Karpas-422 (cell line): ENCODE measurements at places on chromosomes 7 and 10.
A peak's percentile ranks its signal among the peaks of the same experiment; 100 is the strongest.

DNA sequence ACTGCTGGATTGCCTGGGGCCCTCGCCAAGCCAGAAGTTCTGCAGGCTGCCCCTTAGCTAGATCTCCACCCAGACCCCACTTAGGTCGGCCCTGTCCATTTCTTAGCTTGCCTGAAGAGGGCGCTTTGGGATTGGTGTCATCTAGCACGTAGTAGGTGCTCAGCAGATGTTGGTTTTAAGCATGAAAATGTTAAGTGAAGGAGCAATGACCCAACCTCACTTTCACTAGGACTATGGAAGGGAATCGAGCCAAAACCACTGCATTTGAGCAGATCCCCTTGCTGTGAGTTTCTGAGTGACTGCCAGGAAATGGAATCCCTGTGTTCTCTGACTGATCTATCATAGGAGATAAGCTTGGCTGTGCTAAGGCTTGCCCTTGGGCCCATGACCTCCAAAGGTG lies 131.7 kb upstream of the EEPD1 start:
- peak; percentile 48 for DNase-seq

GRCh38 chr7:36079446-36080025 lies 73.5 kb upstream of the EEPD1 start:
- DNase-seq = no peak

GRCh38 chr10:84198206-84198915 lies 4.0 kb downstream of the CDHR1 start:
- no peak for DNase-seq

DNA sequence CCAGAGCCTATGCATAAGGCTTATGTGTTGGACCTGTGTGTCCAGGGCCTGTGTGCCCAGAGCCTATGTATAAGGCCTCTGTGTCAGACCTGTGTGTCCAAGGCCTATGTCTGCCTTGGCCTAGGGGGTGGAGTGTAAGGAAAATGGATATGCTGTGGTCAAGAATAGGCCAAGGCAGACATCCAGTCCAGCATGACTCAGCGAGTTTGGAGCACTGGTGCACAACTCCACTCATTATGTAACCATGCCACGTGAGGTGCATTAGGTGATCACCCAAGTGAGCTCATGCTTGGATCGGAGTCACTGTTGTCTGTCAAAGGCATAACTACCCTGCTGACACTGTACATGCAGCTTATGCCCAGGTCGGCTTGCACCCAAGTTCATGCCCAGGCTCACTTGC lies 238.9 kb downstream of the CACNA2D1 start:
- DNase-seq = no peak

GRCh38 chr7:74226633-74227032 lies 16.8 kb downstream of the LAT2 start:
- no peak for DNase-seq

- no peak for DNase-seq
Measured at GRCh38 chr10:96685306-96685705, 35.0 kb downstream of the PIK3AP1 start.

- DNase-seq = no peak
Measured at GRCh38 chr10:124665980-124666379, 78.2 kb downstream of the FAM53B start.

GRCh38 chr7:22173685-22174573 lies 183.0 kb downstream of the RAPGEF5 start:
- peak; percentile 51 for DNase-seq

DNA sequence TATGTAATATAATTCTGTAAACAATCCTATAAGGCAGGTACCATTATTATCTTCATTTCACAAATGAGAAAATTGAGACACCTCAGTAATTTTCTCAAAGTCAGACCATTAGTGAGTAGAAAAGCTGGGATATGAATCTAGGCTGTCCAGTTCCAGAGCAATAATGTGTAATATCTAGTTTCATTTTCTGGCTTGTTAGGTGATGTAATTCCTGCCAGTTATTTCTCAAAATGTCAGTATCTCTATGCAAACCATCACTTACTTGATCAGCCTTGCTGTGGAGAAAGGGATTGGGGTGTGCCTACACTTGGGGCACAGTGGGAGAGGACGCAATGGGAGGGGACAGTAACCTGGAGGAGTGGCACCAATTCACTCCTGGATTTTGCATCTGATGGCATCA lies 157.5 kb downstream of the LYZL1 start:
- DNase-seq = no peak

GRCh38 chr7:106827626-106828025 lies 37.5 kb upstream of the PIK3CG start:
- no peak for DNase-seq

GRCh38 chr7:44455155-44455554 lies 35.3 kb downstream of the NUDCD3 start:
- no peak for DNase-seq

DNA sequence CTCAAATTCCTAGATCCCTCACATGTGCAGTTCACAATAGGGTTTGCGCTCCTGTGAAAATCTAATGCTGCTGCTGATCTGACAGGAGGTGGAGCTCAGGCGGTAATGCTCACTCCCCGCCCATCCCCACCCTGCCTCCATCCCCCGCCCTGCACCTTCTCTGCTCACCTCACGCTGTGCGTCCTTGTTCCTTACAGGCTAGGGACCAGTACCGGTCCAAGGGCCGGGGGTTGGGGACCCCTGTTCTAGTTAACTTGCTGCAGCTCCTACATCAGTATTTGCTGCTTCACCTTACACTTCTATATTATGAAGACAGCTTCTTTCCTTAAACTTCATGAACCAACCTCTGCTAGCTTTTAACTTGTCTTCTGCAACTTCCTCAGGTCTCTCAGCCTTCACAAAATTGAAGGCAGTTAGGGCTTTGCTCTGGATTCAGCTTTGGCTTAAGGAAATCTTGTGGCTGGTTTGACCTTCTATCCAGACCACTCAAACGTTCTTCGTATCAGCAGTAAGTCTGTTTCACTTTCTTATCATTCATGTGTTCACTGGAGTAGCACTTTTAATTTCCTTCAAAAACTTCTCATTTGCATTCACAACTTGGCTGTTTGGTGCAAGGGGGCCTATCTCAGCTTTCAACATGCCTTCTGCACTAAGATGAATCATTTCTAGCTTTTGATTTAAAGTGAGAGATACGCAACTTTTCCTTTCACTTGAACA lies 1.7 kb upstream of the TNKS2 start:
- peak; percentile 72 for DNase-seq

DNA sequence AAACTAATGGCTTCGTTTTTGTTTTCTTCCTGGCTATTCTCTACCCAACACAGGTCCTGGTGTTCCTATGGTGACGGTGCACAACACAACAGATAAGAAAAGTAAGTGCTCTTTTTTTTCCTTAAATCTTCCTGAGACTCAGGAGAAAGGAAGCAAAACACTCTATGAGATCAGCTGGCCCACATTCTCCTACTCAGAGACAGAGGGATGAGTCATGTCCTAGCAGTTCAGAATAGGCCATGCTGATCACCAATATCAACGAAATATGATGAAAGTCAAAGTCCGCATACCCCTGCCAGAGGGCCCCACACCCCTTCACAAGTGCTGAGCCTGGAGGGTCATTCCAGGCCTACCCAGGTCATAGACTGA lies 149.2 kb downstream of the PAXIP1 start:
- no peak for DNase-seq

- DNase-seq = peak; percentile 14
Measured at GRCh38 chr10:125259651-125260050, 99.3 kb upstream of the CTBP2 start.

DNA sequence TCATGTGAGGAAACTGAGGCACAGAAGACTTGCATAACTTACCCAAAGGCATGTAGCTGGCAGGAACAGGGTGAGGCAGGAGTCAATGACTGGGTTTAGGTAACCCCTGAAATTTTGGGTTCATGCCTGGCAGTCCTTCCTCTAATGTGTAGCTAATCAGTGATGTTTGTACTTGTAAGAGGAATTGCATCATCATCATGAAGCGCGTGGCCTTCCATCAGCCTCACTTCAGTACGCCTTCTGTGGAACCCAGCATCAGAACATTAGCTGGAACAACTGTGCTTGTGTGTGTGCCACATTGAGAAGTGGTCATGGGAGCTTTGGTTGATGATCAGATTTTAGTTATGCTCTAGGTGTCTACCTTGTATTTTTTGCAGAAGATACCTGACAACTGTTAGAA lies 18.2 kb upstream of the STMP1 start:
- DNase-seq = no peak

DNA sequence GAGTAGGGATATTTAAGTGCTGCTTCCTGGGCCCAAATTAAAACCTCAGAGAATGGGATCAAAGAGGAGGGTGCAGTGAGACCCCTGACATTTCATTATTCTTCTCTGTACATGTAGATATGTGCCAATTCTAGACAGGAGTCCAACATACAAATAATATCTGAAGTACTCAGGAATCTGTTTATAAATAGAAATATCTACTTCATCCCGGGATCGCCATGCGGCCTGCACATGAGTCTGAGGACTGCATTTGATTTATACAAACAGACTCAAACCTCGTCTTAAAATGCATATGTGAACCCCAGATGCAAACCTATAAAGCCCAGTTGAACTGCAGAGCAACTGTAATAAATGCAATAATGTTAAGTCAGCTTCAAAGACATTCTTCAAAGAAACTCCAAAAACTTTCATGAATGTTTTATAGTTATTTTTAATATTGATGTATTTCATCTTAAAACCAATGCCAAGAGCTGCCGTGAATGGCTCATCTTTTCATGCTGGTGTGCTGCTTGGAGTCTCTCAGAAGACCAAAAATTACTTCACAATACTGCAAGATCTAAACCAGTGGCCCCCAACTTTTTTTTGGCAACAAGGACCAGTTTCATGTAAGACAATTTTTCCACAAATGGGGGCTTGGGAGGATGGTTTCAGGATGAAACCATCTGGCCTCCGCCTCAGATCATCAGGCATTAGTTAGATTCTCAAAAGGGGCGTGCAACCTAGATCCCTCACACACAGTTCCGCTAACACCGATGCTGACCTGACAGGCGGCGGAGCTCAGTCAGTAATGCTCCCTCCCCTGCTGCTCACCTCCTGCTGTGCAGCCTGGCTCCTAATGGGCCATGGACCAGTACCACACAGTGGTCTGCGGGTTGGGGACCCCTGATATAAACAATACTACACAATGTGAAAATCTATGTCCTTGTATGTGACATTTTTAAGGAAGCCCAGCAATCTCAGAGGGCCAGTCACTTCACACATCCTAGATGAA lies 166.9 kb downstream of the PARD3 start:
- no peak for DNase-seq

- DNase-seq = no peak
Measured at GRCh38 chr10:120041807-120042559, 149.5 kb downstream of the SEC23IP start.

DNA sequence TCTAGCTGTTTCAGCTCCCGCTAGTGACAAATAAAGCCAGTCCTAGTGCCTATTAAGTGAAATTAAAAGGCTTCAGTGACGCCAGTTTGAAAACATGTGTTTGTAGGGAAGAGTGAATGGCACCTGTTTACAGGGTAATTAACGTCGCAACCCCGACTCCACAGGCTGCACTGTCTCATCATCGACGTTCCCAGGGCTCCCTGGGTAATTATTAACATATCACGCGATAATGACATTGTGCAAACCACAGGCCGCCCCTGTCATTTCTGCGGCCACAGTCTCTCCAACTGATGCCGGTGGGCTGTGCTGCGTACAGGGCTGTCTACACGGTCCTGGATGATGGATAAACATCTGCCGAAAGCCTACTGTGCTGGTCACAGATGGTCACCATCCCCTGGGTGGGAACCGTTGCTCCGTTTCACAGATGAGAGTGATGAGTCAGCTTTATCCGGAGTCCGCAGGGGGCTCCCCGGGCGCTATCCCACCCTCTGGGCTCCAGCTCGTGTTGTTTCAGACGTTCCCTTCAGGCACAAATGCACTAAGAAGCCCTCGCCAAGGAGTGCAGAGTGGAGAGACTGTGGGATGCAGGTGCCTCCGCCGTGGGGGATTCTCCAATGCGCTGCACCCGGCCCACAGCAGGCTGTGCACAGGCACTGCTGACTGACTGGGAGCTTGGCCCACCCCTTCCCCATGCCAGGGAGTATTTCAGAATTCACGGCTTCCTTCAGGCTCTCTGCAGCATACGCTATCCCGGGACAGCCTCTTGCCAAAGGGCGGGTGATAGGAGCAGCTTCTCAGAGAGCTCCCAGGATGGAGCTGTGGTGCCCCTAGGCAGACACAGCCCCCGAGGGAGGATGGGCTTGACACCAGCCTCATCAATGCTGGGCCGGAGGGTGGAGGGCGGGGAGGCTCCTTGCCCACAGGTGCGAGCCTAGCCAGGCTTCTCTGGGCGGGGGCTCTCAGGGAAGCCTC lies 491.8 kb upstream of the FOXK1 start:
- DNase-seq = no peak

DNA sequence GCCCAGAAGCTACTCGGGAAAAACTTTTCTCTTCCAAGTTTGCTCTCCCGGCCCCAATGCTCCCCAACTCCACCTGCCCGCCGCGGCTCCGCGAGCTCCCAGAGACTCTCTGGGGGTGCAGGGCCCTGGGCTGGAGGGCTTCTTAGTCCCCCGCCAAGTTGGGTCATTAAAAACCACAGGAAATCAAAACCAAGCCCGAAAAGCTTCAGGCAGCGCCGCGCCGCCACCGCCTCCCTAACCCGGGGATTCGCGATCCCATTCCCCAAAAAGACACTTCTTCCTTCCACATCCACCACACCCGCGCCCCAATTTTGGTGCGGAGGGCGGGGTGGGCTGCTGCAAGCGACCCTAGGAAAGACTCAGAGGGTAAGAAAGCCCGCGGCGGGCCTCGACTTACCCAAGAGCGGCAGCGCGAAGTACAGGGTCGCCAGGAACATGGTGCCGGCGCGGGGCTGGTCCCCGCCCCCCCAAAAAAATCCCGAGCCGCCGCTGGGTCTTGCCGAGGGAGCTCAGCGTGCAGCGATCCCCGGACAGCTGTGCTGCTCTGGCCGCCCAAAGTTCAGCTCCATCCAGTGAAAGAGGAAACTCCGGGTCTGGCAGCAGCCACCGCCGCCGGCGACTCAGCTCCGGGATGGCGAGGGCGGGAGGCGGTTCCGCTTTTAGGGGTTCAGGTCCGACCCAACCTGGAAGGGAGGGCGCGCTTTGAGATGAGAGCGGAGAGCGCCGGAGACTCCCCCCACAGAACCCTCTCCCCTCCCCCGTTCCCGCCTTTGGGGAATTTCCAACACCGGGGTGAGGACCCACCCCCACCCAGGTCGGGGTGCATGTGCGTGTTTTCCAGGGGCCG lies 1.2 kb downstream of the GFRA1 start:
- no peak for DNase-seq

- peak; percentile 55 for DNase-seq
Measured at GRCh38 chr7:111953611-111954010, 252.6 kb downstream of the DOCK4 start.

DNA sequence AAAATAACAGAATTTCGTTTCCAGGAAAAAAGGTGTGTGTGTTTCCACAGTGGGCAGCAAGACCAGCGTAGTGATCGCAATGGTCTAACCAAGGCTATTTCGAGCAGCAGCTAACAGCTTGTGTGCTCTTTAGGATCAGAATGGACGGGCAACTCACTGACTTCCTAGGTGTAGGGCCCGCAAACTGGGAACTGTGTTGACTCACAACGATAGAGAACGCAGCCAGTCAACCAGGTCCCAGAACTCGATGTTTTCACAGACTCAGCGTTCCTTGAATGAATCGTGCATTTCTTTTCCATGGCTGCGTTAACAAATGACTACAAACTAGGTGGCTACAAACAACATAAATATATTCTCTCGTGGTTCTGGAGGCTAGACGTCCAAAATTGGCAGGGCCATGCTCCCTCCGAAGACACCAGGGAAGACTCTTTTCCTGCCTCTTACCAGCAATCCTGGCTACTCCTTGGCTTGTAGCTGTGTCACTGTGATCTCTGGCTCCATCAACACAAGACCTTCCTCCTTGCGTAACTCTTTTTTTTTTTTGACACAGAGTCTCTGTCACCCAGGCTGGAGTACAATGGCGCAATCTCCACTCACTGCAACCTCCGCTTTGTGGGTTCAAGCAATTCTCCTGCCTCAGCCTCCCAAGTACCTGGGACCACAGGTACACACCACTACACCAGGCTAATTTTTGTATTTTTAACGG lies 39.1 kb downstream of the PODXL start:
- DNase-seq = no peak
